Bone marrow (tissue), 2 donors: ENCODE measurements at places on chromosomes 1 and 21.

DNA sequence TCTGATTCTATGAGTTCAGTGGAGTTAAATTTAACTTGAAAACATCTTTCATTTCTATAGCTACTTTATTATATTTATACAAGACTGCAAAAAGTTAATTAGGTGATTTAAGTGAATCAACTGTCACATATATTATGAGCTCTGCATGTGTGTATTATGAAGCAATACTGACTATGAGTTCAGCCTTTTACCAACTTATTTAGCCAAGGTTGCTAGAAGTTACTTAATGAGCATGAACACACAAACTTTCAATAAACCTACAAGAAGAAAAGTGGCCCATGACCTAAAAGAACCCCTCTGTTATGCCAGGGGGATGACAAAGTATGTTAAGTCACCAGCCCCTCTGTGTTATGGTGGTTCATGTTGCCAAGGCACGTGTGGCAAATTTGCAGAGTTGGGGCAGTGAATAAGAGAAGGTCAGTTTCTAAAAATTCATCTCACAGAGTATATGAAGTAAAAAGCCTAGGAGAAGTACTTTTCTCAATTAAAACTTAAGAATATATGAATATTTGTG is 86.7 kb upstream of the LYPLAL1 start:
- no peak for DNase-seq

GRCh38 chr1:106960412-106960811 is 96.1 kb upstream of the PRMT6 start:
- DNase-seq: no peak

- no peak for DNase-seq
These were observed 1.4 kb downstream of the HS2ST1 start for GRCh38 chr1:86915737-86916235.

GRCh38 chr1:16980473-16981268 is at the start of gene MFAP2:
Gene MFAP2, minus strand, starts transcription at chr1:16980620. Its CDS starts 2,347 bp downstream, at chr1:16978273.
- DNase-seq: no peak

DNA sequence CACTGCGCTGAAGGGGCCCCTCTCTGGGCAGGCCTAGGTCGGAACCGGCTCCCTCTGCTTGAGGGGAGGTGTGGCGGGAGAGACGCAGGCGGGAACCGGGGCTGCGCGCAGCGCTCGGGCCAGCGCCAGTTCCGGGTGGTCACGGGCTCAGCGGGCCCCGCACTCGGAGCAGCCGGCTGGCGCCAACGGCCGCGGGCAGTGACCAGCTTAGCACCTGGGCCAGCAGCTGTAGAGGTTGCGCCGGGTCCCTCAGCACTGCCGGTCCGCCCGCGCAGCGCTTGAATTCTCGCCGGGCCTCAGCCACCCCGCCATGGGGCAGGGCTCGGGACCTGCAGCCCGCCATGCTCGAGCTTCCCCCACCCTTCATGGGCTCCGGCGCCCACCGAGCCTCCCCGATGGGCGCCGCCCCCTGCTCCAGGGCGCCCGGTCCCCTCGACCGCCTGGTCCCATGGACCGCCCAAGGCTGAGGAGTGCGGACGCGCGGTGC is 254.6 kb downstream of the COL11A1 start:
- DNase-seq: no peak
